Memory B cell (primary cell): ENCODE measurements at places on chromosomes 5 and 9.
A peak's percentile ranks its signal among the peaks of the same experiment; 100 is the strongest.

GRCh38 chr5:156378159-156378558, 51.2 kb downstream of the SGCD start:
- no peak for DNase-seq

- DNase-seq: no peak
Observed at GRCh38 chr9:21002040-21002439, 29.4 kb downstream of the HACD4 start.

DNA sequence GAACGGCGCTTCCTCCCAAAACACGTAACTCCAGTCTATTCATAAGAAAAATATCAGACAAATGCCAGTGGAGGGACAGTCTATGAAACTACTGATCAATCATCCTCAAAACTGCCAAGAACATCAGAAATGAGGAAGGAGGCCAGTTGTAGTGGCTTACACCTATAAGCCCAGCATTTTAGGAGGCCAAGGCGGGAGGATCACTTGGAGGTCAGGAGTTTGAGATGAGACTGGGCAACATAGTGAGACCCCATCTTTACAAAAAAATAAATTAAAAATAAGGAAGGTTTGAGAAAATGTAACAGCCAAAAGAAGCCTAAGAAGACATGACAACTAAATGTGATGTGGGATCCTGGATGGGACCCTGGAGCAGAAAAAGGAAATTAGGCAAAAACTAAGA, 58.9 kb upstream of the MIER3 start:
- DNase-seq: no peak

DNA sequence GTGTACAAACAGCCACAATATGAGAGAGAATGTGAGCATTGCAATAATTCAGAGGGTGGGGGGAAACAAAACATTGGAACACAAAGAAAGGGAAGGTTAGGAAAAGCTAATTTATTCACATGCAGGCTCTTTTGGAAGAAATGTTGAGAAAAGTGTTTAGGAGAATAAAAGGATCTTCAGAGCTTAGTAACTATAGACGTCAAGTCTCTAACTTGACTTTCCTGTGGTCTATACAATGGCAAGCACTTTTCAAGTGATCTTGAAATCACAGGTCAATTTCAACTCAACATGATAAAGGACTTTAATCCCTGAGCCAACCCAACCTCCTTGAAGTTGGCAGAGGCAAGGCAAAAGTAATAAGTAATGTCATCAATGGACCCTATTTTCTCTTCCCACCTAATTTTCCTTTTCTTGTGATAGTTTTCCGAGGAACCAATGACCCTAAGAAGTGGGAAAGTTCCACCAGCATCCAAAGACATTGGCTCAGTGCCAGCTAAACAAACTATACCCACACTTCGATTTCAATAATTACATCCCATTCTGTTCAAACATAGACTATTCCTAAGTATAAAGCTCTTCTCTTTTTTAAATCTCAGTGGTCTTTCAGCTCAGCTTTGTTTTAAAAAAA, 23.7 kb downstream of the RFK start:
- DNase-seq: no peak

GRCh38 chr9:92660266-92660665, 9.7 kb downstream of the IPPK start:
- DNase-seq: no peak

DNA sequence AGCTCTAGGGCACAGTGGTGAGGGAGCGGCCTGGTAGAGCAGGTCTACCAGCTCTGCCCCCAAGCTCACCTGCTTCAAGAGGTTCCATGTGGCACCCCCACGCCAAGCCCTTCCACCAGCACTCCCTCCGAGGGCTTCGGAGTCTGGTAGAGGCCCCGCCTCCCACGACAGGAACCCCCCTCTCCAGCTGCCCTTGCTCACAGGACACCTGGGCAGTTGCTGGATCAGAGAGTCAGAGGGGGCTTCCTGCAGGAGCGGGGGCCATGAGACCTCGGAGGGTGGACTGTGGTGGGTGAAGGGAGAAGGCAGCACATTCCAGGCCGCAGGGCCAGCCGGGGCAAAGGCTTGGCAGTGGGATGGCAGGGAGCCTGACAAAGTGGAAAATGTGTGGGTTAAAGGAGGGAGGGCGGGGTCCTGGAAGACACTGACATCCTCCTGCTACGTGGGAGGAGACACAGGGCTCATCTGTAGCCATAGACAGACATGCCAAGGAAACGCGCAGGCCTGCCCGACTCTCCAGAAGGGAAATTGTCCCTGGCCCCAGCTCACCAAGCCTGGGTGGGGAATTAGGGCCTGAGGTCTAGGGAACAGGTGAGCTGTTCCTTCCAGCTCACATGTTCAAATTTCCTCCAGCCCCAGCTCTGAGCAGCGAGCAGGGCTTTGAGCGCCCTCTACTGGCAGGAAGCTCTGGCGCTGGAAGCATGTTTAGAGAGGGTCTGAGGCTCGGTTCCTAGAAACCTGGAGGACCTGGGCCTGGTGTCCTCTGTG, 74.2 kb downstream of the NTNG2 start:
- peak; percentile 88 for DNase-seq

DNA sequence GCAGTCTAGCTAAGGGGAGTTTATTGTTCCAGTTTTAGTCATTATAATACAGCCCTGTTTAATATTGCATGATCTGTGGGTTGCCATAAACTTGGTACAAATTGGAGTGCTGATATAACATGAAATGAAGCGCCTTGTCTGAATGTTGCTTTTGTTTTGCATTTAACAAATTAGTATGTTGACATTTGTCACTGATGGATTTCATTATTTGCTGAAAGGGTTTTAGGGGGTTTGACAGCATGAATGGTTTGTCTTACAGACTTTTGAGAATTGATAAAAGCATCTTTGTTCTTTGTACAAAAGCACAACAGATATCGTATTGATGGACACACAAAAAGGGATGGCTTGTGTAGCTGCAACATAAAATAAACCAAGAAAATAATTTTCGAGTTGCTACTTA, 178.3 kb downstream of the AOPEP start:
- no peak for DNase-seq

DNA sequence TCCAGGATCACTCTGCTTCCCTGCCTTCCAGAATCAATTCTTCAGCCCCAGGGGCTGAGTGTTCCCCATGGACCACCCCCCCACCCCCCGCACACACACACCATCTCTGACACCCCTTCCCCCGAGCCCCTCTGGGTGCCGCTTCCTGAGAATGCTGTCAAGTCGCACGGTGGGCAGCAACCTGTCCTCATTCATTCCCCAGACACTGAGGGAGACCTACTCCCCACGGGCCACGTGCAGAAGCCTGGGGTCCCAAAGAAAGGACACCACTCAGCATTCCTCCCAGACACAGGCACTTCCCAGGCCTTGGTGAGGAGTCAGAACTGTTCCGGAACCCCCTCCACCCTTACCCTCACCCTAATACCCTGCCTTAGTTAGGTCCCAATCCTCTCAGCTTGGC, 12.8 kb downstream of the CPLX2 start:
- no peak for DNase-seq

GRCh38 chr5:139904816-139905661, 109.4 kb downstream of the PSD2 start:
- no peak for DNase-seq

GRCh38 chr5:29337030-29337429, 1856.5 kb upstream of the CDH6 start:
- DNase-seq: no peak

DNA sequence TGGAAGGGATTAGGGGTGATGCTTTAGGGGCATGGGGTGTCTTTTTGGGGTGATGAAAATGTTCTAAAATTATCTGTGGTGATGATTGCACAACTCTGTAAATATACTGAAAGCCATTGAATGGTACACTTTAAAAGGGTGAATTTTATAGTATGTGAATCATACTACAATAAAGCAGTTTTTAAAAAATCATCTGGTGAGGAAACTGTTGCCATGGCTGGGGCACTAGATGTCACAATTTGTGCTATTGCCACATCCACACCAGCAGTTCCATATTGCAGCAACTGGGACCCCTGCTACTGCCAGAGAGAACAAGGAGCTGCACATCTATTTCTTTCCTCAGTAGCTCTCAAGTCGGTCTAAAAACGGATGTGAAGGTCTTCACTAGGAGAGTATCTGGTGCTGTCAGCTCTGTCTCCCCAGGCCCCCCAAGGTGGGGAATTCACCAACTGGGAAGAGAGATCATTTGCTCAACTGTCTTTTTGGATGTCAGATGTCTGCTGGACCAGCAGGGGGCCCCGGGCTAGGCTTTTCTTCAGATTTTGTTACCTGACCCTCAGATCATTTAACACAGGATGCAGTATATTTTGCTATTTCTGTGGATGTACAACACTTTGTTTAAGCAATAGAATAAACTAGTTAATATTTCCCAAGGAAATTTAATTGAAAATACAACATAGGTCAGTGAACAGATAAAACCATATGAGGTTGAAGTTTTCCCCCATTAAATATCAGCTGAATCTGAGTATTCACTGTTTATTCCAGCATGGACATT, 13.2 kb downstream of the CMYA5 start:
- no peak for DNase-seq

DNA sequence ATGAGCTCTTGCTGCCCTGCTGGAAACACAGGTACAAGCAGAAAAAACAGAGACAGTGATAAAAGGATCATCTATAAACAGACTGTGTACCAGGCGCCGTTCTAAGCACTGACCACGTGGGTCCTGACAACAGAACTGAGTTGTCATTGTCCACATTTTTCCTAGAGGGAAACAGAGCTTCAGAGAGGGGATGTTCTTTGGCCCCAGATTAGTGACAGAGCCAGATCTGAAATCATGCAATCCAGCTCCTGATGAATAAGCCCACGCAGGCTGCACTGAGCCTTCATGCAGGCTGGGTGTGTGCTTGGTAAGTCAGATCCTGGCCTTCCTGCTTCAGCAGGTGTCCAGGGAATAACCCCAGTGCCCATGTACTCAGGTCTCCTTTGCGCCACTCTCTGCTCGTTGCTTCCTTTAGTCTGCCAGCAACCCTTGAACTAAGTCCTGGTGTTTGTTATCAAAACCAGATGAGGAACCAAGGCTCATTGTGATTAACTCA, 22.8 kb upstream of the TCF7 start:
- DNase-seq: no peak

DNA sequence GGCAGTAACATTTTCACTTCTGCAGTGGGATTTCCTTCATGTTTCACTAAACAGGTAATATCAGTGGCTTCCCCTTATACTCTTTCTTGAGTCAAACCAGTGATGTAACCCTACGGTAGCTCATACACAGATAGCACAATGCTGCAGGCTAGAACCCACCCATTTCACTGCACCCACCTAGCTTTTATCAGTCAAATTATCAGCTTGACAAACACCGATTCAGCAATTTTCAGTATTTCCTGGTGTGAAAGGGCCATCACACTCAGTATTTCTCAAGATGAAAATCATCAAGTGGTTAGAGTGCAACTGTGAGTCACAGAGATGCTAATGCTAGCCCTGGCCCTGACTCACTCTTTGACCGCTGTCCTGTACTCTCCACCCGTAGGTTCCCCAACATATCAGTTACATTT, 242.3 kb upstream of the PTGER4 start:
- no peak for DNase-seq

- DNase-seq: no peak
Observed at GRCh38 chr5:79521156-79521555, 7.2 kb upstream of the HOMER1 start.

GRCh38 chr5:168413062-168413461, 73.2 kb upstream of the RARS1 start:
- no peak for DNase-seq

GRCh38 chr9:14029806-14030374, 284.1 kb downstream of the NFIB start:
- DNase-seq: no peak

- no peak for DNase-seq
Observed at GRCh38 chr9:123234853-123235252, 33.5 kb downstream of the STRBP start.

GRCh38 chr5:149110406-149110805, 30.9 kb upstream of the ABLIM3 start:
- no peak for DNase-seq

- DNase-seq: no peak
Observed at GRCh38 chr9:27073841-27074728, 34.9 kb upstream of the TEK start.

- no peak for DNase-seq
Observed at GRCh38 chr9:138009803-138010690, 132.5 kb downstream of the CACNA1B start.

DNA sequence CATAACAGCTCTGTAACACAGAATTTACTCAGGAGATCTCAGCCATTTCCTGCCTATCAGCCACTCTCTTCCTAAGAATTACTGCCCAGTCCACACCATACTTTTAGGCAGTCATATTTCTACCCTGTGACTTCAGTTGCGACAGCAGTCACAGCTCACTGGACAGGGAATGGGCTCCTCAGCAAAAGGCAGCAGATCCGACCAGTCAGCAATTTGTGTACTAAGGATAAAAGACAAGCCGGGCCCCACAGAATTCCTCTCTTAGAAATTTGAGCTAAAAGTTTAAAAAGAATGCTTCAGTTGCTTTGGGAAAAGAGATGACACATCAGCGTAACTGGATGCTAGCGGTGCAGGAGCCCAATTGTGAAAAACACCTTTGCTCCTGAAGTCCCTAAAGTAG, 172.1 kb downstream of the ENC1 start:
- DNase-seq: no peak

DNA sequence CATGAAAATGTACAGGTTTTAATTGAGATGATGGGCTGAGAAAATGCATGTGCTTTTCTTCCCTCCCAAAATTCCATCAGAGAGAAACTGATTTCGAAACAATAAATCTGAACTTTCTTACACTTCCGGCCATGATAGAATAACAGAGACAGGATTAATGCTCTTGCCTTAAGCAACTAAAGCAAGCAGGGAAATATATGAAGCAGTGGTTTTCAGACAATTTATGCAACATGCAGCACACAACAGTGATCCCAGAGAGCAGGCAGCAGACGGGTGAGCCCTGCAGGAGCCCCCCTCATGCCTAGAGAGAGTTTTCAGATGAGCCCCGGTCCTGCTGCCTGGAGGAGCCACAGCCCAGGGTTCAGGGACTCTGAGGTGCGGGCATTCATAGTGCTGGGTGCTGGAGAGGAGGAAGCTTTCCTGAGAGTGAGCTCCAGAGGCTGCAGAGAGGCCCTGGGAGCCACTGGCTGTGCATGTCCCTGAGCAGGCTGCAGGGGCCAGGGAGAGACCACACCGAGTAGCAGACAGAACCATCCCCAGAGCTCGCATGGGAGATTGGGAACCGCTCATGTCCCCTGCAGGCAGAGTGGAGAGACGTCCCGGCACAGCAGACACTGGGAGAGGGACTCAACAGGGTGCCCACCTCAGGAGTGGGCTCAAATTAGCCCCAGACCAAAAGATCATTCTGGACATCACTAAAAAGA, 143.5 kb downstream of the OLFM1 start:
- DNase-seq: no peak

DNA sequence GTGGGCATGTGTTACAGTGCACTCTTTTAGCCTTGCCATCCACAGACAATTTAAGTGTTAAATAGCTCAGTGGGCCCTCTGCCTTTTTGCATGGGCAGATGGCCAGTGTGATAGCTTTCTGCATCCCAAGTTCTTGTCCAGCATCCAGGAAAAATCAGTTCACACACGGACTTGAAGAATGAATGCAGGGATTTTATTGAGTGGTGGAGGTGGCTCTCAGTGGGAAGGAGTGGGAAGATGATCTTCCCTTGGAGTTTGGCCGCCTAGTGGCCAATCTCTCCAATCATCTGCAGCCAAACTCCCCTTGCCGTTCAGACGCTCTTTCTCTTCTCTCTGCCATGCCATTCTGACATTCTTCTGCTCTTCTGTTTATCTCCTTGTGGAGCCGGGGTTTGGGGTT, 322.4 kb upstream of the GRAMD2B start:
- no peak for DNase-seq

- DNase-seq: no peak
Observed at GRCh38 chr5:137119321-137119720, 379.8 kb downstream of the SPOCK1 start.

- DNase-seq: no peak
Observed at GRCh38 chr9:133322701-133323100, 13.3 kb downstream of the SURF6 start.

- DNase-seq: no peak
Observed at GRCh38 chr9:75455444-75455921, 367.2 kb downstream of the OSTF1 start.
